ENCODE measurements at places on chromosomes 4 and X. TPM values are rescaled to one million over a fixed set of nuclear protein-coding genes. Genes with fewer than 3 reads are reported as not detected.

BLOC1S4 gene
- total RNA-seq = 11.9 TPM

ARAP2 gene
- 67.0 TPM for total RNA-seq

TIGD2 gene
- 8.3 TPM for total RNA-seq

SSX4 gene
- not detected for total RNA-seq

SMIM20 gene
- total RNA-seq = 30.7 TPM

NPY2R gene
- 0.05 TPM for total RNA-seq

RHOXF1 gene
- 0.42 TPM for total RNA-seq

LNX1 gene
- 1.6 TPM for total RNA-seq

PDLIM3 gene
- total RNA-seq = 8.6 TPM

TMEM128 gene
- total RNA-seq = 30.3 TPM

VCX3A gene
- total RNA-seq = not detected

PF4V1 gene
- total RNA-seq = 0.14 TPM

OCRL gene
- 3.5 TPM for total RNA-seq

GRCh38 chr4:8704632-8705031 lies 112.1 kb downstream of the CPZ start:
- DNase-seq = no peak

DNA sequence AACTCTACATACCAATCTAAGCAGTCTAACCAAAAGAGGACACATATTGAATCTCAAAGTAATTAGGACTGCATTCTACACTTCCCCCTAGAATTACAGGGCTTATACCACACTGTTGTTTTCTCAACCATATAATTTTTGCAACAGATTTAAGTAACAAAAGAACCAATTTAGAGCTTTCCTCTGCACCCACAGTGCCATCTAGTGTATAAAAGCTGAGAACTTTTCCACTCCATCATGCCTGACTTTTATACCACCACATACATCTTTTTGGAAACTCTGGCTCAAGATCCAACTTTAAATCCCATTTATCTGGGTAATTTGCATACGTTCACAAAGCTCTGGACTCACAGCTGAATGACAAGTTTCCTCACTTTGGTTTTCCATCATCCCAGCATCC lies 99.5 kb downstream of the EFHC2 start:
- DNase-seq = no peak

DNA sequence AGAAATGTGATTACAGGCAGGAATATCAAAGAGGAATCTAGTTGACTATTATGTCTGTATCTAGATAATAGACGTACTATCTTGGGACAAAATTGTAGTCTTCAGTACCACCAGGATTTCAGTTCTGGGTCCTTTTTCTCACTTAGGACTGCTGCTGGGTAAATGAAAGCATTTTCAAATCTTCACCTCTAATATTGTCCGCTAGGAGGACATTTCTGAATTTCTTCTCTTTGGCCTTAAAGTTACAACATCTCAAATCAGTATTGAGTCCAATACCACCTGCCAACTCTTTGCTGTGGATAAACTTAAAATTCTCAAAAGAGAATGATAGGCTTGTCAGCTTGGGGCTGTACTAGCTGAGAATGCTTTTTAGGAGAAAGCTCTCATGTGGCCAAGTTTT lies 6.0 kb downstream of the FGF16 start:
- DNase-seq = no peak

DNA sequence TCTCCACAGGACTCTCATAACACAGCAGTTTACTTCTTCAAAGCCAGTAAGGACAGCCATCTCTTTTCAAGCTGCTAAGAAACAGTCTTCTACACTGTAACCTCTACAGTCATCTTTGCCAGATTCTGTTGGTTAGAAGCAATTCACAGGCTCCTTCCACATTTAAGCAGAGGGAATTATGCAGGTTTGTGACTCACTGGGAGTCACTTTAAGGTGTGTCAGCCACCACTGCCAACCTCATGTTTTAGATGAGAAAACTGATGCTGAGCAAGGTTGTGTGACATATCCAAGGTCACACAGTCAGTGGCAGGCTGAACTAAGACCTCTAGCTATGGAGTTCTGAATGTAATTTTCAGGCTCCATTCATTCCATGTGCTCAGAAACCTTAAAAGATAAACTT lies 143.5 kb downstream of the QDPR start:
- DNase-seq = no peak

GRCh38 chr4:93495346-93495745 lies 333.2 kb upstream of the ATOH1 start:
- DNase-seq = no peak

GRCh38 chr4:48247142-48247877 lies 22.3 kb downstream of the TEC start:
- DNase-seq = no peak

DNA sequence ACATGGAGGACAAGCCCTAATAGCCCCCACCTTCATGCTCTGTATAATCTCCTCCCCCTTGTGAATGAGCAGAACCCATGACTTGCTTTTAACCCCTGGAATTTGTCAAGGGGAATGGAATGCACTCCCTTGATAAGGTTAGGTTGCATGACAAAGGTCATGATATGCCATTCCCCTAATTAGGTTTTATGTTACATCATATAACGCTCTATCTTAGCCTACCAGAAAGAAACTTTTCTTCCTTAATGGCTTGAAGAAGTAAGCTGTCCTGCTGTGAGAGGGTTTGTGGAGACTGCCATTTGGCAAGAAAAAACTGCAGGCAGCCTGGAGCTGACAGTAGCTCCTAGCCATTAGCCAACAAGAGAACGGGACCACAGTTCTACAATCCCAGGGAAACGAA lies 399.8 kb upstream of the MAD2L1 start:
- DNase-seq = no peak

GRCh38 chr4:3711183-3712111 lies 54.7 kb upstream of the ADRA2C start:
- DNase-seq = no peak

- no peak for DNase-seq
Observed at GRCh38 chr4:112813790-112814189, 176.8 kb downstream of the LARP7 start.

- DNase-seq = no peak
Observed at GRCh38 chr4:72984351-72984750, 85.2 kb downstream of the COX18 start.

GRCh38 chr4:101411926-101412325 lies 64.6 kb upstream of the PPP3CA start:
- DNase-seq = no peak

- no peak for DNase-seq
Observed at GRCh38 chrX:100376576-100376975, 33.5 kb downstream of the PCDH19 start.

DNA sequence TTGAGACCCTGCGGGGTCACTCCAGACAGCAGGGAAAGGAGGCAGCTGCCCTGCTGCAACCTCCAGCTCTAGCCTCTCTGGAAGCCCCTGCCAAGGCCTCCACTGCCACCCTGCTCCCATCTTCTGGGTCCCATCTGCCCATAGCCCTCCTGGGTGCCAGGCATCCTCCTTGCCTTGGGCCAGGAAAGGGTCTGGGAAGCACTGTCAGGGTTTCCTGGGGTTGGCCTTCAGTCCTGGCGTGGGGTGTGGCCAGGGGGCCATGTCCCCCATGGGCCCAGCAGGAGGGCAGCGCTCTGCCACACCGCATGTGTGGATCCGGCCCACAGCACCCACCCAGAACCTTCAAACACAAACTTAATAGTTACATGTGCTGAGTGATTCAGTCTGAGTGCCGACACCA lies 3.4 kb upstream of the CPLX1 start:
- no peak for DNase-seq

DNA sequence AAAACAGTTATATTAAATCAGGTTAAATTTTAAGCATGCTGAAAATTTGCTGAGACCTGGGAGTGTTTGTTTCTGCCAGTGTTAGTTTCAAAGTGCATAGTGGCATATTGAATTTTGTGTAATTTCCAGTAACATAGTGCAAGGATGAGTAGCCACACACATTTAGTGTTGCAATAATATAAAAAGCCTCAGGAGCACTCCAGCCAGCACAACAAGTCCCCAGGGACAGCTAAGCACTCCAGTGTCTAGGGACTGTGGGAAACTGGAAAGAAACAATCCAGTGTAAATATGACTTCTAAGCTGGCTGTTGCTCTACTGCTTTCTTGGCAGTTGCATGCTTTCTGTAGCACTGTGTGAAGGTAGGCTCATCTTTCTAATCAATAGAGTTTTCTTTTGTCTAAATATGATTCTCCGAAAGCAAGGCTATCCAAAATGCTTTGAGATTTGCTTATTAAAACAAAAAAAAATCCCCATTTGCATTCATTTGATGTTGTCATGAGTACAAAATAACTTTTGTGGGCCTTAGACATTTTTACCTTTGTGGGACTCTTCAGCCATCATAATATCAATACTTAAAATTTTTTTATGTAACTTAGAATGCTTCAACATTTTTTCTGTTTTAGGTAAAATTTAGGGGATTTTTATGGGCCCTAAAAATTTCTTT lies 24.2 kb upstream of the CXCL2 start:
- no peak for DNase-seq

DNA sequence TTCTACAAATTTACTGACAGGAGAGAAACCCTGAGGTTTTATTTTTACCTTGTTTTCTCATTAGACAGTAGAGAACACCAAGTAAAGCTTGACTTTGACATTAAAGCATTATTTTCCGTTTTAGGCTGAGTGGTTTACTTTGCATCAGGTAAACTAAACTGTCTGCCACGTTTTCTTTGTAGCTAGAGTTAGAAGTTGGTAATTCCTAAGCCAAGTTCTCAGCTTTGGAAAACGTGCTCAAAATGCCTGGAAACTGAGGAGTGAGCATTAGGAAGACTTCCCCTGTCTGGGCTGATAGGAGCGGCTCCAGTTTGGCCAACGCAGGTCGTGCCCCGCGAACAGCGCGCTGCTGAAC lies 819 bp downstream of the PDLIM3 start:
- no peak for DNase-seq

DNA sequence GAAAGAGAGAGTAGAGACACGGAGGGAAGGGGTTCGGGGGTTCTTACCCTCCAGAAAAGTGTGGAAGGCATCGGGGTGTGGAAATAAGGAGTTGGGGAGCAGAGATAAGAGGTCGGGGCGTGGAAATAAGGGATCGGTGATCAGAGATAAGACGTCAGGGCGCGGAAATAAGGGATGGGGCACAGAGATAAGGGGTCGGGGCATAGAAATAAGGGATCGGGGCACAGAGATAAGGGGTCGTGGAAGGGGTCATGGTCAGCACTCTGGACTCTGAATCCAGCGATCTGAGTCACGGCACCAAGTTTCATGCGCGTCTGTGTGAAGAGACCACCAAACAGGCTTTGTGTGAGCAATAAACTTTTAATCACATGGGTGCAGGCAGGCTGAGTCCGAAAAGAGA lies 119.1 kb downstream of the PCDH10 start:
- no peak for DNase-seq

- no peak for DNase-seq
Observed at GRCh38 chr4:57214654-57215411, 104.6 kb upstream of the IGFBP7 start.

GRCh38 chrX:139203651-139204570 lies 326.6 kb upstream of the F9 start:
- DNase-seq = no peak

DNA sequence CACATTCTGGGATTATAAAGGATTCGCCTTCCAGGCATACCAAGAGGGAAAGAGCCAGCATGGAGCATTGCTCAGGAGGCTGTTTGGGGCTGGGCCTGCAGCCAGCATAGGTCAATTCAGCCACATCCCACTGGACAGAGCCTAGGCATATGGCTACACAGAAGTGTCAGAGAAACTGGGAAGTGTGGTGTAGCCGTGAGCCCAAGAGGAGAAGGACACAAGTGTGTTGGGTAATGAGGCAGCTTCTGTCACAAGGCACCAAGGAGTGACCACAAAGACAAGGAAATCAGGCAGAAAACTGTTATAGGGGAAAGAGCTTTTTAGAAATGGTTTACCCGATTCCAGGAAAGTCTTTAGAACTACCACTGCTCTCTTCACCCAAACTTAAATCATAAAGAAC lies 178.6 kb upstream of the TBL1X start:
- no peak for DNase-seq

GRCh38 chr4:34417160-34417559 lies 1827.2 kb downstream of the ARAP2 start:
- no peak for DNase-seq

- no peak for DNase-seq
Observed at GRCh38 chrX:67780694-67781109, 236.9 kb downstream of the AR start.

GRCh38 chr4:187415231-187415630 lies 580.3 kb upstream of the ZFP42 start:
- no peak for DNase-seq

DNA sequence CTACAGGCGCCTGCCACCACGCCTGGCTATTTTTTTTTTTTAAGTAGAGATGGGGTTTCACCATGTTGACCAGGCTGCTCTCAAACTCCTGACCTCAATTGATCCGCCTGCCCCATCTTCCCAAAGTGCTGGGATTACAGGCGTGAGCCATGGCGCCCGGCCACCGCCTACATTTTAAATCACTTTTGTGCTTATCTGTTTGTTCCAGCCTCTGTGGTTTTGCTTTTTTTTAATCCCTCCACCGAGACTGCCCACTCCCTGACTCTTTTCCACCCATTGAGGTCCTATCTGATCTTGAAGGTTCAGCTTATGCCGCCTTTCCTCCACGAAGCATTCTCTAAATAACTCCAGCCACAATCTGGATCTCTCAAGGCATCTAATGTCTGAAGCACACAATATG lies 73.5 kb downstream of the CHRDL1 start:
- DNase-seq = no peak

GRCh38 chr4:141638230-141638629 lies 1.8 kb downstream of the IL15 start:
- no peak for DNase-seq

GRCh38 chr4:75255261-75255660 lies 258.9 kb downstream of the RCHY1 start:
- no peak for DNase-seq

- no peak for DNase-seq
Observed at GRCh38 chrX:44945736-44946135, 72.7 kb downstream of the KDM6A start.

DNA sequence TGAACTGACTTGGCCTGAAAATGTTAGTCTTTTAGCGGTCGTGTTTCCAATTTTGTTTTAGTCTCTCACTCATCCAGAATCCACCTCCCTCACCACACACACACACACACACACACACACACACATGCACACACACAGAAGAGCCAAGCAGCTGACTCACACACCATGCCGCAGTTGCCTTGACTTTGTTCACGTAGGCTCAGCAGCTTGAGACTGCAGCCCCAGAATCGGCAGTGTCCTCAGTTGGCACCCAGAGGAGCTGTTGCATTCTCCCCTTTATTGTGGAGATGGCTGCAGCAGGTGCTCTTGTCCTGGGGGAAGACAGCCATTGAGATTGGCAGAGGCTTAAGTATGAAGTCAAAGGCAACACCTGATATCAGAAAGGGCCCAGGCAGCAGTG lies 20.9 kb upstream of the XPNPEP2 start:
- no peak for DNase-seq

- no peak for DNase-seq
Observed at GRCh38 chr4:129092631-129093190, 628 bp downstream of the SCLT1 start.

DNA sequence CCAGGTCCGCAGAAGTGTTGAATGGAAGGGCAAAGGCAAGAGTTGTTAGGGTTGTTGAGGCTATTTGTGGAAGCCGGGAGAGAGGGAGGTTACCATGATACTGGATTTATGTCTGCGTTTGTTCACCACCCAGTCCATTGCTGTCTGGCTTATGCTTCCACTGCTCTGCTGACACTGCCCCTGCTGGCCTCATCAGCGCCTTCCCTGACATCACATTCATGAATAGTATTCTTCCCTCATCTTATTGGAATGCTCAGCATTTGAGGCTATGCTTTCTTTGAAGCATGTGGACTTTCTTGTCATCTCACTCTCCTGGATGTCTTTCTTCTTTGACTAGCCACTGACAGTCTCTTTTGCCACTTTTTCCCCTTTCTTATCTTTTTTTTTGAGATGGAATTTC lies 10.3 kb downstream of the GNL3L start:
- no peak for DNase-seq
